Renal pelvis (tissue), 12 donors: ENCODE measurements at places on chromosomes 2 and 18. TPM values are rescaled to one million over a fixed set of nuclear protein-coding genes. Genes with fewer than 3 reads are reported as not detected.

TANC1 gene
- polyA plus RNA-seq: 64.4 TPM

TMEM198 gene
- polyA plus RNA-seq: 3.1 TPM

DNA sequence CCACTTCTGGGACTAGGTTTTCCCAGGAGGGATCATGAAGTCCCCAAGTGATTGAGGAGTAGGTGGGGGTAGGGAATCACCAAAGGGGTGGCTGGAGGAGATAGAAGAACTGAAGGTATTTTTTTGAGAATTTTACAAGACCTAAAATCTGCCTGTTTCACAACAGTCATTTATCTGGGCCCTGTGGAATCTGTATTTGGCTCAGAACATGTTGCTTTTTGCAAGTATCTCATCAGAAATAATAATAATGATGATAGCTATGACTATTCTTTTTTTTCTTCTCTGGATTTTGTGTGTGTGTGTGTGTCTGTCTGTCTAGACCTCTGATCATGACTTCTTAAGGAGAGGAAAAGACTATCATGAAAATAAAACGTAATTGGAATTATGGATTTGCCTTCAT, 13.9 kb downstream of the STON1 start:
- no peak for DNase-seq

GRCh38 chr2:72350852-72351251, 203.2 kb upstream of the CYP26B1 start:
- DNase-seq: no peak

RBM43 gene
- 12.7 TPM for polyA plus RNA-seq

ERBB4 gene
- polyA plus RNA-seq: 40.0 TPM

DNA sequence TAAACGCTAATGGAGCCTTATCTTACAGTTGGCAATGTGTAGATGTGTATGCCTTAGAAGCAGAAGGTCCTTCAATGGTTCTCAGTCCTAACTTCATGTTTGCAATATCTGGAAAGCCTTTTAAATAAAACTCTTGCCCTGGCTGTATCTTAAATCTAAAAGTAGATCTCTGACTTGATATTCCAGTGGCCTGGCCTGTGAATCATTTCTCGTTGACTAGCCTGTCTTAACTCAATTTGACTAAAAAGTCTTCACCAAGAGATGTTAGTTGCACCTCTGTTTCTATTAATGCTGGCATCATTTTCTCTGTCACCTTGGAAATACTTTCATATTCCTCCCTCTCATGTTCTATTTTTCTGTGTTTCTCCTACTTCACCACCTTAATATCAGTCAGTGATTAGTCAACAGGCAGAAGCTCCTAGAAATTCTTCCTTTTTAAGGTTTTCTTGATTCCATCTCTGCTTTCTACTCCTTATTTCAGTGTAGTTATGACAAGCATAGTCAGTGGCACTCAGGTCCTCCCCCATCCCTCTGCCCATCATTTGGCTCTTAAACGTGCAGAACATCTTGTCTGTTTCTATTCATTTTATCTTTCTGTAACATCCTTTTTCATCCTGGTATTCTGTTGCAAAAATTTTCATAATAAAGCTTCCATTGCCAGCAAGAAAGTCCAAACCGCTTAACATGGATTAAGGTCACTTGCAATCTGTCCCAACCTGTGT, 4.3 kb downstream of the ITGAV start:
- DNase-seq: no peak

GRCh38 chr2:197212344-197213262, 98.0 kb downstream of the ANKRD44 start:
- DNase-seq: no peak

SKOR2 gene
- not detected for polyA plus RNA-seq

DNA sequence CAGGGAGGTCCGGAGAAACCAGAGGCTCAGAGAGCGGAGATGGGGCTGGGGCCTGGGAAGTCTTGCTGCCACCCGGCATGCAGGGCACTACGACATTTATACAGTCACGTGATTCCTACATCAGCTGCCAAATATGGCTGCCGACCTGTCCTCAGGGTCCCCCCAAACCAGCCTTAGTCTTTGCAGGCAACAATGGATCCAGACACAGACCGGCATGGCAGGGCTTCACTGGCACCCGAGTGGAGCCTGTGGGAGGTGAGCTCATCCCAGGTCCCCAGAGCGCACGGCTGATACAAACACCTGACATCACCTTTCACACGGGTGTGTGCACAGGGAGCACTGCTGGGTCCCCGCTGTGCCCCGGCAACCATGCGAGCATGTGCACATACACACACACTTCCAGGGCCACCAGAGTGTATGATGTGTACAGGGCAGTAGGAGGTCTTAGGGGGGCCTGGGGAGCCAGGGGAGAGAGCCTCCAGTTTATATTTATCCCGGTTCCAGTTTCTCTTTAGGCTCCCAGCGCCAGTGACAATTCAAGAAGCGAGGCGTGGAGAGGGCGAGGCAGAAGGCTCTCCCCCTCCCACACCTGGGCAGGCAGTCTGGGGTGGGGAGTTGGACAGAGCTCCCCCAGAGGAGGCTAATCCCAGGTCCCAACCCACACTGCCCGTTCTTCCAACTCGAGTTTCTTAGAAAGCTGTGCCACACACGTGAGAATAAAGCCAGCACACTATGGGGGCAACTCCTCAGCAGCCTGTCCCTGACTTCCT, 2.7 kb downstream of the SEMA4C start:
- no peak for DNase-seq

EIF2B4 gene
- polyA plus RNA-seq: 55.1 TPM

- DNase-seq: no peak
Observed at GRCh38 chr2:237689336-237690131, 62.1 kb downstream of the LRRFIP1 start.

- no peak for DNase-seq
Observed at GRCh38 chr2:85340034-85340892, 12.5 kb upstream of the TGOLN2 start.

- no peak for DNase-seq
Observed at GRCh38 chr2:91839904-91840868, 3031.0 kb upstream of the TEKT4 start.

RAB6D gene
- polyA plus RNA-seq: 1.2 TPM

- no peak for DNase-seq
Observed at GRCh38 chr2:13193075-13193474, 476.3 kb downstream of the TRIB2 start.

GRCh38 chr18:13380691-13381070, 162.1 kb downstream of the LDLRAD4 start:
- no peak for DNase-seq

KLF11 gene
- 21.6 TPM for polyA plus RNA-seq

- no peak for DNase-seq
Observed at GRCh38 chr2:202909394-202910192, 1.9 kb downstream of the WDR12 start.

DNA sequence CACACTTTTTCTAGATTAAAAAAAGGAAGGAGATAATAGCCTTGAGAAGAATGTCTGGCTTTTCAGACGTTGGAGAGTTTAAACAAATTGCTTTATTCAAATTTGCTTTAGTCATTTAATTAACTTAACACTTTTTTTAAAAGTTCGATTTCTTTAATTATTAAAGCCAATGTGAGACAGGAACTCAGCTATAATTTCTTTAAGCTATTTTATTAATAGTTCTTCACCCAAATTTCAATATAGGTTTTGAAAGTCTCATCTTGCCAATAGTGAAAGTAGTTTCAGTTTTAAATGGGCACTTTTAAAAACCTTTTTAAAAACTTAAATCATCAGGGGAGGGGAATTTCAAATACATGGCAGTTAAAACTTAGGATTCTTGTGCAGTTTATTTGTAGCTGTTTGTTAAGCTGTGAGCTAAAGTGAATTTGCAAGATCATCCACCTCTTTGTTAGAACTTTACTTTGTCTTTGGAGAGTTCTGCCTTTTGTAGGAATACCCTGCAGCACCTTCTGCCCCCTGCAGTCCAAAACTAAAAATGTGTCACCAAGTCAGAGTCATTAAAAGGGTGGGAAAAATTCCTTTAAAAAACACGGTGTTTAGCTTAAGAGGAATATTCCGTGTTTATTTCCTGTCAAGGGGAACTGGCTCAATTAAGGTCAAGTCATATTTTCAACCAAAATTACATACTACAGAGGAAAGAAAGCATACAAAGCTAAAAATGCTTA, 4.6 kb downstream of the TGIF1 start:
- DNase-seq: peak; percentile 67

DNA sequence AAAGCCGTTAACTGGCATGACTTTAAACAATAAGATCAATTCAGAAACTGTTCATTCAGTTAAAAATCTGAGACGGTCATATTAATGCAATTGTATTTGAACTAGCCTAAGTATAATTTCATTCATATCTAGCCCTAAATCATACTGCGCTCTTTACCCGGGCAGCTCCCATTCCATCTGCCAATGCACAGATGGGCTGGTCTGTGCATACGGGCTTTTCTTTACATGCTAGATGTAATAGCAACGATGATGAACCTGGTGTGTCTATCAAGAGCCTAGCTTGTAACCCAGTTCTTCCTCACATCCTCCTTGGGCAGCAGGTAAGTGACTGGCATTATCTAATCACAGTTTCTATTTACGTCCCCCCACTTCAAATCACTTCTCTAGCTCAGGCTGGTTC, 631.5 kb upstream of the KLHL29 start:
- no peak for DNase-seq

POTEI gene
- polyA plus RNA-seq: 0.50 TPM
